ENCODE measurements at places on chromosomes 4 and X. TPM values are rescaled to one million over a fixed set of nuclear protein-coding genes. Genes with fewer than 3 reads are reported as not detected.

RAB40AL gene
- not detected for polyA plus RNA-seq

DNA sequence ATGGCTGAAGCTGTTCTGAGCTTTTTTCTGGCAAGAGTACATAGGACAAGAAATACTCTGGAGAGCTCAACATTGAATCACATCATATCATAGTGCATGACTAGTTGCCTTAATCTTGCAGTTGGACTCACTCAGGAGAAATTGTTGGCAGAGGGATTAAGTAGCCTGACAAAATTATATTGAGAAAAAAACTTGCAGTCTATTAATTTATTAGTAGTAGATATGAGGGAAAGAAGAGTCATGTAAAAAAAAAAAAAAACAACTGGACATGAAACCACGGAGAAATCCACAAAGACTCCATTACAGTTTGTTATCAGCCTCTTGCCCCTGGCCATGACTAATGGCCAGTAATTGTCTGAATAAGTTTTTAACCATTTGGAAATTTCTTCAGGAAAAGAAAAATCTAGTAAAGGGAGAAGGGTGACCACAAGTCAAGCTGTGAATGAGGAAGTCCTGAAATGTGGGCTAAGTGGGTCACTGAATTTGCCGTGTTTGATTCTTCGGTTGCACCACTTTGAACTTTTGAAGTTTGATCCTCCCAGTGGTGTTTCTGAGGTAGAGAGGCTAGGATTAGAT, 45.6 kb downstream of the FHL1 start:
- no peaks in the 10 kb centered on the region for H3K36me3 ChIP-seq
- H3K27ac ChIP-seq = no peak overlapping the region
- DNase-seq = no peak

DNA sequence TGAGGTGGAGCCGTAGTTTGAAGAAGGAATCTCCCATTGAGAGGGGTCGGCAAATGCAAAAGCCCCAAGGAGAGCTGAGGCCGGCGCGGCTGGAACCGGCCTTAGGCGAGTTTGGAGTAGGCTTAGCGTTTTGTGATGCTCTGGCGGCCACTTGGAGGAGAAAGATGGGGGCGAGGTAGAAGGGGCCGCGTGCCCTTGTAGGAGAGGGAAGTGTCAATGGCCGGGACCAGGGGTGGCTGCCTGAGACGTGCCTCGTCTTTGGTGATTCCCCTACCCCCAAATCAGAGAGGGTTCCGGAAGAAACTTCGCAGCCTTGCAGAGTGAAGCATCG, 11.7 kb downstream of the MSX1 start:
- no peak overlapping the region for H3K4me3 ChIP-seq
- H3K36me3 ChIP-seq = no peaks in the 10 kb centered on the region
- H3K4me1 ChIP-seq = peaks cover 15% of the 10 kb centered on the region

GRCh38 chr4:16687845-16688244, 210.6 kb downstream of the LDB2 start:
- DNase-seq = no peak
- H3K27me3 ChIP-seq = no peaks in the 10 kb centered on the region
- H3K36me3 ChIP-seq = no peaks in the 10 kb centered on the region
- H3K4me1 ChIP-seq = peaks cover 23% of the 10 kb centered on the region

DNA sequence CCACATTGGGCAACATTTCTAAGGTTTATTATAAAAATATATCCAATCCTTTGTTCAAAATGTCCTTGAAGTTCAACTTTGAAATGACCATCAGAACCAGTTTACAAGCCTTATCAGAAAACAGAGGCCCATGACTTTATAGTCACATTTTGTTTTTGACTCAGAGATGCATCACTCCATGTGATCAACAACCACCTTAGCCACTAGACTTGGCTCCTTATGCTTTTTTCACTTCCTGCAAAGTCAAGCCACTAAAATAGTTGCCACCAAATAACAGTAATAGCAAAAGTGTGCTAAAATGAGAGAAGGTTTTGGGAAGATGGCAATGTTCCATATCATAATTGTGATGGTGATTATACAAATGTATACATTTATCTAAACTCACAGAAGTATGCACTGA, 181.7 kb downstream of the MAML3 start:
- H3K27ac ChIP-seq = no peak overlapping the region
- no peaks in the 10 kb centered on the region for H3K27me3 ChIP-seq
- peaks cover 20% of the 10 kb centered on the region for H3K4me1 ChIP-seq
- no peak overlapping the region for H3K4me3 ChIP-seq
- DNase-seq = no peak
- no peaks in the 10 kb centered on the region for H3K36me3 ChIP-seq

- no peak overlapping the region for H3K4me3 ChIP-seq
- H3K27ac ChIP-seq = no peak overlapping the region
- no peaks in the 10 kb centered on the region for H3K27me3 ChIP-seq
Observed at GRCh38 chr4:119059221-119059620, 76.4 kb upstream of the MYOZ2 start.

DNA sequence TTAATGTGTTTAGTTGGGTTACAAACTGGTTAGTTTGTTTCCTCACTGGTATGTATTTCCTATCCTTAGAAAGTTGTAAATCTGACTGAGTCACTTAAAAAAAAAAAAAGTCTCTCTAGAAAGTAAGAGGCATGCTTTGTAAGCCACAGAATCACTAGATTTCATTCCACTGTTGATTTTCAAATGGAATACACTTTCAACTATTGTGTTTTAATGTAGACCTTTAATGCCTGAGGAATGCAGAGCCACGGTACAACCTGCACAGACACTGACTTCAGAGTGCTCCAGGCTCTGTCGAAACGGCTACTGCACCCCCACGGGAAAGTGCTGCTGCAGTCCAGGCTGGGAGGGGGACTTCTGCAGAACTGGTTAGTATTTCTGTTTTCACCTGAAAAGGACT, 88.6 kb downstream of the HHIP start:
- H3K27ac ChIP-seq = no peak overlapping the region
- no peaks in the 10 kb centered on the region for H3K27me3 ChIP-seq
- no peaks in the 10 kb centered on the region for H3K4me1 ChIP-seq
- H3K4me3 ChIP-seq = no peak overlapping the region
- no peak for DNase-seq

Data from testis (tissue), 5 donors.